ENCODE measurements at places on chromosomes 11 and 22.

DNA sequence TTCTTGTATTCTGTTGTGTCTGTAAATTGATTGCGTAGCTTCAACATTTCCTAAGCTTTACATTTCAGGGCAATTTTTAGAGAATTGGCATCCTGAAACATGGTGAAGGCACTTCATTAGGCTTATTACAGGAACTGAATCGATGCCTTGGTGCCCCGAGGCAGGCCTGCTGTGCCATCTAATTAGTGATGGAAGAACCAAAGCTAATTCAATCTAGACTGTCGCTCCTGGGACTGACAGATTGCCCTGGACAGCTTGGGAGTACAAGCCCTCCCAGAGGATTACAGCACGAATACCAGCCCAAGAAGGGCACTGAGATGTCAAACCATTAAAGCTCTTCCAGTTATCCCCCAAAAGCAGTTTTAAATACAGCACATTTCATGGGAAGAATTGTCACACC, 243.2 kb upstream of the ZC3H12C start:
- DNase-seq: no peak

DNA sequence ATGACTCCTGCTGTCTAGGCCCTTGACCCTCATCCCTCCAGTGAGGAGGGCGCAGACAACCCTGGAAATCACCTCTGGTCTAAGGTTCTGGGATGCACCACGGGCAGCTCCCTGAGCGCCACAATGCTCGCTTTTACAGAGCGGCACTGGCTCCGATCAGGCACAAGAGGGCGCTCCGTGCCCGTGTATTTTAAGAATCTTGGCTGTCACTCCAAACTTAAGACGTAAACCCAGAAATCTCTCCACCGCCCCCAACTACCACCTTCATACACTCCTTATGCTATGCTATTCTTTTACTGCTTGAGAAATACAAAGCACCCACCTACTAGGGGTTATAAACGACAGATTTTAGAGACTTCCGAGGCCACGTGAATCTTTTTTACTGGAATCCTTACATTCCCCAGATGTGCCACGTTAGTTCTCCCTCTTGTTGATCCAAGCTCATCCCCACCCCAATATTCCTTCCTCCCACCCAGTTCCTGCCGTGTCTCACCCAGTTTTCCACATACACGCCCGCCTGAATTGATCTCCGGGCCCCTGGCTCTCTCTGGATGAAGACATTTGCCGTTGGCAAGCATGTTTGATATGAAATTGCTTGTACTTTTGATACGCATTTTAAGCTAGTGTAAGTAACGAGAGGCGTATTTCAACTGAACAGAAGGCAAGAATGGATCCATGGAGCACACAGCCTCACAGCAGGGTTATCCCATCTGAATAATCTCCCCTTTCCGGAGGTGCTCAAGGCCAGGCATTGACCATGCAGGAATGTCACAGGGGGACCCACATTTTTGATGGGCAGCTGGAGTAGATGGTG, 453.5 kb downstream of the OPCML start:
- no peak for DNase-seq

GRCh38 chr11:103608566-103608965, 427.9 kb upstream of the DDI1 start:
- no peak for DNase-seq

DNA sequence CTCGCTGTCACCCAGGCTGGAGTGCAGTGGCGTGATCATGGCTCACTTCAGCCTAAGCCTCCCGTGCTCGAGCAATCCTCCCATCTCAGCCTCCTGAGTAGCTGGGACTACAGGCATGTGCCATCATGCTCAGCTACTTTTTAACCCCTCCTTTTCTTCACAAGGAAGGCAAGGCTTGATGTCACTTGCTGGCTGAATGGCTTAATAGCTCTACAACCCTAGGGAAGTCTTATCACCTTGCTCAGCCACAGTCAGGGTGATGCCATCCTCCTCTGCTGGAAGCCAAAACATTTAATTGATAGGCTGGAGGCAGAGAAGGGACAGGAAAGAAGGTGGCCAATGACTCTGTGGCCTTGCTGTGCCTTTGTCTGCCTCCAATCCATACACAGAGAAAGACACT, 131.9 kb downstream of the MED15 start:
- DNase-seq: no peak

- peak; percentile 27 for DNase-seq
Observed at GRCh38 chr11:106794058-106794457, 224.2 kb downstream of the GUCY1A2 start.

DNA sequence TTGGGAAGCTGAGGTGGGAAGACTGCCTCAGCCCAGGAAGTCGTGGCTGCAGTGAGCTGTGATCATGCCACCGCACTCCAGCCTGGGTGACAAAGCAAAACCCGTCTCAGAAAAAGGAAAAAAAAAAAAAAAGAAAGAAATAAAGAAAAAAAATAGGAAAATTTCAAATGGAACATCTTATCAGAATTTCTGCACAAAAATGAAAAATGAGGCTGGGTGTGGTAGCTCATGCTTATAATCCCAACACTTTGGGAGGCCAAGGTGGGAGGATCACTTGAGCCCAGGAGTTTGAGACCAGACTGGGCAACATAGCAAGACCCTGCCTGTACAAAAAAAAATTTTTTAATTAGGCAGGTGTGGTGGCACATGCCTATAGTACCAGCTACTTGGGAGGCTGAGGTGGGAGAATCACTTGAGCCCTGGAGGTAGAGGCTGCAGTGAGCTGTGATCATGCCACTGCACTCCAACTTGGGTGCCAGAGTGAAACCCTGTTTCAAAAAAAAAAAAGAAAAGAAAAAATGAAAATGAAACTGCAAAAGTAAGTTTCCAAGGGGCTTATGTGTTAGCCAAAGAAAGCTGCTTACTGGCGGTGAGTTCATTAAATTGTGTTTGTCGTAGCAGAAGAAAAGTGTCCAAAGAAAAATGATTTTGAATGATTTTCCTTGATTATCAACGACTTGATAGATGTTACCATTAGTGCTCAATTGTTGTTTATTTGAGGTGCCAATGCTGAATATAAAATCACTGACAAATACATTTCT, 7.5 kb upstream of the CRKL start:
- DNase-seq: no peak

- DNase-seq: no peak
Observed at GRCh38 chr11:64456509-64457320, 97.8 kb downstream of the RPS6KA4 start.

- no peak for DNase-seq
Observed at GRCh38 chr11:16037179-16037578, 319.2 kb downstream of the SOX6 start.

GRCh38 chr22:32576553-32577253, 102.1 kb downstream of the FBXO7 start:
- DNase-seq: no peak

DNA sequence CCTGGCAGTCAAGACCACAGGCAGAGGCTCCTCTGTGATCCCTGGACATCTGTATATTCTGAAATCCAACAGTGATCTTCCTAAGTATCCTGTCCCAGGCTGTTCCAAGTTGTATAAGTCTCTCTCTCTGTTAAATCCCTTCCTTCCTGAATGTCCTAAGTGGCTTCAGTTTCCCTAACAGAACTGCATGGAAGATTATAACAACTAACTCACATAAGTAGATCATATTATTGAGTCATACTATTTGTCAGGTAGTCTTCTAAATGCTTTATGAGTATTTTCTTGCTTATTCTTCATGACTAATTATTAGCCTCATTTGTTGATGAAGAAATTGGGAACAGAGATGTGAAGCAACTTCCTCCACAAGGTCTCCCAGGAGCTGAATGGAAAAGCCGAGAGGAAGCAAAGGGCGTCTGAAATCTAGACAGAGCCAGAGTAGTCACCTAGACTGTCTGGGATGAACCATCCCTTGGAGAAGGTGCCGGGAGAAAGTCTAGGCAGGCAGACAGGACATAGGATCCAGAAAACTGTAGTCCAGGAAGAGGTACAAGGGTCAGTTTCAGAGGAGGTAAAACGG, 93.2 kb upstream of the FAT3 start:
- peak; percentile 50 for DNase-seq

DNA sequence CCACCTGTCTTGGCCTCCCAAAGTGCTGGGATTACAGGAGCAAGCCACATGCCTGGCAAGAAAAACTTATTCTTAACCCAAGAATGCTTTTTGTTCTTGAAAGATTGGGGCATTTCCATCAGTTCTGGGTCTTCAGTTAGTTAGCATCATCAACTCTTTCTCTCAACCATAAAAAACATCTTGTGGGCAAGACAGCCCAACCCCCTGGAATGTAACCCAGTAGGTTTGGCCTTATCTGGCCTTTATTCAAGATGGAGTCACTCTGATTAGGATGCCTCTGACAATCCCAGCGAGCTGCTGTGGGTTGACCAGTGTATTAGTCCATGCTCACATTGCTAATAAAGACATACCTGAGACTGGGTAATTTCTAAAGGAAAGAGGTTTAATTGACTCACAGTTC, 9.2 kb upstream of the TPCN2 start:
- DNase-seq: no peak

- no peak for DNase-seq
Observed at GRCh38 chr22:37213218-37213855, 1.1 kb upstream of the SSTR3 start.

- no peak for DNase-seq
Observed at GRCh38 chr11:9616042-9616675, 42.7 kb downstream of the WEE1 start.

- peak; percentile 84 for DNase-seq
Observed at GRCh38 chr11:12862696-12863469, 146.2 kb upstream of the RASSF10 start.

DNA sequence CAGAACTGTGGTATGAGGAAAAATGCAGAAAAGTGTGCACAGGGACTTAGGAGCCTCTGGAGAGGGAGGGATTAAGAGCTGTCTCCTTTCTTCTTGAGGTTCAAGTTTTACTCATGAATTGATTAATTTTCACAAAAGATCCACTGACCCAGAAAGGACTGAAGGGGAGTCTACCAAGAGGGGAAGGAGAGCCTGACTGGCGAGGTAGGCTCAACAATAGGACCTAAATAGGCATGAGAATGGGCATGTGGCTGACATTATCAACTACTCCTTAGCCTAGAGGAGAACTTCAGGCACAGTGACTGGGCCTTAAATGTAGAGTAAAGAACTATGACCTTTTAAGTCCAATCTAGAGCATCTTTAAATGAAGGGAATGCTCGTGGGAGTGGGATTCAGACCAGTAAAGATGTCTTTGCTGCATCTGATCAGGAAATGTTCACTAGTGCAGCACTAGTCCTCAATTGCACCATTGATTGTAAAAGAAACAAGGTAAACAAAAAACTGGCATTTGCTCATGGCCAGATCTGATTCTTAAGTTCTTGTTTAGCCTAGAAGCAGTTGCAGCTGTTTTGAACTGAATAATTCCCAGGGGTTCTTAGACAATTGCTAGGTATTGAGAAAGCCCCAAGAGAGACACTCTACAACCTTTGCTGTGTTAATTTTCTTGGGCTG, 135.6 kb downstream of the RAB38 start:
- no peak for DNase-seq

DNA sequence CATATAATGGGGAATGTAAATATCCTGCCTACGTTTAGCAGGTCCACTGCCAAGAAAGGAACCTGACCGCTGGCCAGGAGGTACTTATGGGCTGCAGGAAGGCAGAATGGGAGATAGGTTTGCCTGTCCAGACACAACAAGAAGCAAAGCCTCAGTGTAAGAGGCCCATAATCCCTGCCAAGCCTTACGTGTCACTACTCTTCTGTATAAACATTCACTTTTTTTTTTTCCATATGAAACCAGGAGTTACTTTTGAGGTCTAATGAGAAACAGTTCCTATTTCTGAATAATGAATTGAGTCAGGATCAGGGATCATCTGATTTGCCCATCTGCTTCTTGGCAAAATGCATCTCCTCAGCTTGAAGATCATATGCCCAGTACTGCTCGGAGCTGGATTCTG, 230.2 kb downstream of the NTM start:
- no peak for DNase-seq

GRCh38 chr11:83256602-83257340, 29.4 kb downstream of the CCDC90B start:
- no peak for DNase-seq

DNA sequence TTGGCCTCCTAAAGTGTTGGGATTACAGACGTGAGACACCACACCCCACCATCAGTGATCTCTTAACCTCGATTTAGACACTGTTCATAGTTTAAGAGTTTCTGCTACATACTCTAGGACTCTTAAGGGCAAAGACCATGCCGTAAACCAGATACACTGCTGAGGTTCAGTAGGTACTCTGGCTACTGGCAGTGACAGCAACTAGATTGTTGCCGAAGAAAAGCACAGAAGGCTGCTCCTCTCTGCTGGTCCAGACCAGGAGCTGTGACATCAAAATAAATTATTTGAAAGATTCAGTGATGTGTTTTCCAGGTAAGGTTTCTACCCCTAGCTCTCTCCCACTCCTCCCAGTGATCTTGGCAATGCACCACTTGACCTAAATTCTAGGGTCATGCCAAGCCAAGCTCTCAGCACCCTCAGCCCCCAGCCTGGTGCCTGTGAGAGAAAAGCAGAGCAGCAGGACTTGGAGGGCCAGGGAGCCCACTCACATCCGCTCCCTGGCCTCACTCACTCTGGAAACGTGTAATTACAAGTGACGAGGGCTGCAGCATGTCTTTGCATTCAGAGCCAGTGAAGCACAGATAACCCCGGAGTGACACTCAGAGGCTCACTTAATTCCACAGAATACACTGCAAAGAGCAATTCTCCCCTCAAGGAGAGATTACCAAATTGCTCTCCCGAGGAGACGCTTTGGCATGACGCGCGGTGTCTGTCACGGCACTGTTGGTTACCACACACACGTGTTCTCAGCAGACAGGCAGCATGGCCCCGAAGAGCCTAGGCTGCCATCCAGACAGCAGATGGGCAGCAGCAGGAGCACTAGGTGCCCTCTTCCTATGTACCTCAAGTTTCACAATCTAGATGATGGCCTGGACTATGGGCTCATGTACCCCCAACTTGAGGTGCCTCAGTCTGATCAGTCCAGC, 96.9 kb upstream of the PITPNB start:
- DNase-seq: no peak

DNA sequence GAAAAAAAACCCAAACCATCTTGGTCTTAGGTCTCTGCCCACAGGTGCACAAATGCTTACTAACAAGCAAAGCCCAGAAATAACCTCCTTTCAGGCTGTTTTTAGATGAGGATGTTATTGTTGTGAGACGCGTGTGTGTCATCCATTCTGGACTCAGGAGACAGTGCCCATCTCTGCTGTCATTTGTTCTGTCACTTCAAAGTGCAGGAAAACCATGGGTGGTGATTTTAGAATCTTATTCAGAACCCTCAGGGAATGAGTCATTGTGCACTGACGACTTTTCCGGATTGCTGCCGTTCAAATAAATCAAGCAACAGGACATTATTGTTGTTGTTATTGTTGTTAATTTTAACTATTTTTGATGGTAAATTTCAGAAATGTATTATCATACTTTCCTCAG, 110.3 kb downstream of the LRRC32 start:
- no peak for DNase-seq

GRCh38 chr22:47127441-47127871, 365.0 kb downstream of the TBC1D22A start:
- no peak for DNase-seq

DNA sequence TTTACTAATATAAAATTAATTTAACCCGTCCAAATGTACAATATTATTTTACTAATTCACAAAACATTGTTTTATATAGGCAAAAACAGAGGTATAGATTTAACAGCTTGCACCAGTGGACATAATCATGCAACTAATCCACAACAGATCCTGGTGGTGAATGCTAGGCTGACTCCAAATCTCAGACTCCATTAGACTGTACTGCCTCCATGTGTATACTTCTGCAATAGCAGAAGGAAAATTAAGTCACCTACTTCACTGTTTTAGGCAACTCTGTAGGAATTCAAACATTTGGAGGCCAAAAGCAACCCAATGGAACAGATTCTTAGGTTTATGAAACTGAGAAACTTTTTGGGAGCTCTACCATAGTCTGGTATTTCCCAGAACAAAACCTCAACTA, 30.0 kb upstream of the RAB39A start:
- DNase-seq: peak; percentile 32

GRCh38 chr11:12285811-12286222, 91.6 kb upstream of the PARVA start:
- DNase-seq: no peak
